Activated CD4-positive, alpha-beta T cell treated with anti-CD3 and anti-CD28 coated beads for 1 hour (primary cell): ENCODE measurements at places on chromosomes 16 and 17.
A peak's percentile ranks its signal among the peaks of the same experiment; 100 is the strongest.

- no peak for DNase-seq
These were observed 6.8 kb downstream of the RUSF1 start for GRCh38 chr16:31501226-31501965.

GRCh38 chr17:518047-518735 is 165.6 kb upstream of the RPH3AL start:
- no peak for DNase-seq

DNA sequence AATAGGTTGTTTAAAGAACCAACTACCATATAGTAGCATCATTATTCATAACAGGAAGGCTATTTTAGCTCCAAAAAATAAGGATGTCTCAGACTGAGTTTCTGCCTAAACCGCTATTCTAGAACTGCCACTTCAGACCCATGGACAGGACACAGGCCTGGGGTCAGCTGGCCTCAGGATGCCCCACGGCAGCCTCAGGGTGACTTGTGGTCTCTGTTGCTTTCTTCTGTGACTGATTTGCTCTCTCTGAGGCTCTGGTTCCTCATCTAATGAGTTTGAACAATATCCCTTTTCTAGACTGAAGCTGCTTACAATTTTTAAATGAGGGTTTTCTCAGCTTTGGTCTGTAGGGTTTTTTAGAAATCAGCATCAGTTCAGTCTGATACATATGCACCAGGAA is 31.8 kb upstream of the IRF8 start:
- DNase-seq = no peak

GRCh38 chr16:89909777-89910716 is 8.6 kb upstream of the MC1R start:
- peak; percentile 56 for DNase-seq
